ENCODE measurements at places on chromosomes 1 and 21. TPM values are rescaled to one million over a fixed set of nuclear protein-coding genes. Genes with fewer than 3 reads are reported as not detected.

The INPP5B gene
- total RNA-seq: 23.3 TPM

The AGPAT3 gene
- 122 TPM for total RNA-seq

The LCE2A gene
- not detected for total RNA-seq

The AMPD1 gene
- total RNA-seq: not detected

The MRPS6 gene
- total RNA-seq: 11.4 TPM
